ENCODE measurements at places on chromosomes 6 and 20.

DNA sequence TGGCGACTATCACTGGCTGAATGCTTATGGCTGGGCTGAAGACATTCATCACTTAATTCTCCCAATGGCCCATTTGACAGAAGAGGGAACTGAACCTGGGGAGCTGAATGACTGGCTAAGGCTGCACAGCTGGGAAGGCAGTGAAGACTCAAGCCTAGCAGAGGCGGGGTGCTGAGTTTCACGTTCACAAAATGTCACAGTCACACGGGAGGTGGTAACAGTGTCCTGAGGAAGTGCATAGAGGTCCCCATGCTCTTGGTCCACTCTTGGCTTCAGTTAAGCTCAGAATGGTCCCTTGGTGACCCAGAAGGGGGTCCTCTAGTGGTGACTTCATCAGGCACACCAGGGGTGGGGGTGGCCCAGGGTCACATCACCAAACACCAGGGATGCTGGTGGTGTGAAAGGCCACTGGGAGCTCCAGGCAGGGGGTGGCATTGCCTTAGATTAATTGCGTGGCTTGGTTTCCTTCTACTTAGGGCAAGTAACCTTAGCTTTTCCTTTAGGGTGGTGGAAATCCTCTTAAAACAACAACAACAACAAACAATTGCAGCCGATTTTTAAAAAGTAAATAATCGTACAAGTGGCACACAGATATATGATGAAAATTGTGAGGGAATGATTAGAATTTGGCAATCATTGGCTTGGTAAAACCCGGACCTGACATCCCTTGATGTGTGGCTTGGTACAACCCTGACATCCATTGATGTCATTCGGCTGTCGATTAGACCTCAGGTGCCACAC lies 45.0 kb downstream of the SULF2 start:
- no peak for DNase-seq

GRCh38 chr20:20638878-20639277 lies 73.6 kb downstream of the RALGAPA2 start:
- no peak for DNase-seq

DNA sequence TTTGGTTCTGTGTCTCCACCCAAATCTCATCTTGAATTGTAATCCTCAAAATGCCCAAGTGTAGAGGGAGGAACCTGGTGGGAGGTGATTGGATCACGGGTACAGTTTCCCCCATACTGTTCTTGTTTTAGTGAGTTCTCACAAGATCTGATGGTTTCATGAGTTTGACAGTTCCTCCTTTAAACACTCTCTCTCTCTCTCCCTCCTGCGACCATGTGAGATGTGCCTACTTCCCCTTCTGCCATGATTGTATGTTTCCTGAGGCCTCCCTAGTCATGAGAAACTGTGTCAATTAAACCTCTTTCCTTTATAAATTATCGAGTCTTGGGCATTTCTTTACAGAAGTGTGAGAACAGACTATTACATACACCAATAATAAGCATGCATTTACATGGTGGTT lies 12.1 kb upstream of the EYS start:
- no peak for DNase-seq

- DNase-seq, result no peak
These were observed 175.1 kb upstream of the PDE10A start for GRCh38 chr6:165837948-165838745.

DNA sequence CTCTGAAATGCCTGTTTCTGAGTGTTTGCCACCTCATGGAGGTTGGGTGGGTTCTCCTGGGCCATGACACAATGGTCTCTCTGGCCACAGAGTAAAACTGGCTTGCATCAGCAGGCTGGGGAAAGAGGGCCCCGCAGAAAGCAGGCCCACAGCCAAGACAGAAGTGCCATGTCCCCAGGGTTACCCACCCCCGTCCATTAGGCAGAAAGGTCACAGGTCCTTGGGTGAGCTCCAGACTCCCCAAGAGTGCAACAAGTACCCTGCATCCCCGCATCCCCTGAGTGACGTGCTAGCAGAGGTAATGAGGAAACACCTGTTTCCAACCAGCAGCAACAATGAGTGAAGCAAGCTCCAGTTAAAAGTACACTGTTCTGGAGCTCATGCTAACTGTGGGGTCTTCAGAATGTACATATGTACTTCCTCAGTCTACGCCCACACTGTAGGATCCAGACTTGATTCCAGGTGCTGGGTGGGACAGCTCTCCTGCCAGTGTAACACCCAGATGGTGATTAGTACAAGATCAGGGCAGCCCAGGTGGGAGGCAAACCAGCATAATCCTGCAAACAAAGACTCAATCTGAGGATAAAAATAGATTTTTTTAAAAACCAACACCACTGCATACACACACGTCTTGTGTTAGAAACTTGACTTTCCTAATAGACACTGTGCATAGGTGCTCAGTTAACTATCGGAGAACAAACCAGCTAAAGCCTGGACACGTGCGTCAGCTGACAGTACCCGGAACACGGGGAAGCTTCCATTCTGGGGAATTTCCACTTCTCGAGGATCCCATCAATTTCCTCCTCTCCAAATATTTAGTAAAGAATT lies 31.5 kb downstream of the RRBP1 start:
- no peak for DNase-seq

- DNase-seq, result no peak
These were observed 462.2 kb downstream of the EPM2A start for GRCh38 chr6:145273136-145273535.

DNA sequence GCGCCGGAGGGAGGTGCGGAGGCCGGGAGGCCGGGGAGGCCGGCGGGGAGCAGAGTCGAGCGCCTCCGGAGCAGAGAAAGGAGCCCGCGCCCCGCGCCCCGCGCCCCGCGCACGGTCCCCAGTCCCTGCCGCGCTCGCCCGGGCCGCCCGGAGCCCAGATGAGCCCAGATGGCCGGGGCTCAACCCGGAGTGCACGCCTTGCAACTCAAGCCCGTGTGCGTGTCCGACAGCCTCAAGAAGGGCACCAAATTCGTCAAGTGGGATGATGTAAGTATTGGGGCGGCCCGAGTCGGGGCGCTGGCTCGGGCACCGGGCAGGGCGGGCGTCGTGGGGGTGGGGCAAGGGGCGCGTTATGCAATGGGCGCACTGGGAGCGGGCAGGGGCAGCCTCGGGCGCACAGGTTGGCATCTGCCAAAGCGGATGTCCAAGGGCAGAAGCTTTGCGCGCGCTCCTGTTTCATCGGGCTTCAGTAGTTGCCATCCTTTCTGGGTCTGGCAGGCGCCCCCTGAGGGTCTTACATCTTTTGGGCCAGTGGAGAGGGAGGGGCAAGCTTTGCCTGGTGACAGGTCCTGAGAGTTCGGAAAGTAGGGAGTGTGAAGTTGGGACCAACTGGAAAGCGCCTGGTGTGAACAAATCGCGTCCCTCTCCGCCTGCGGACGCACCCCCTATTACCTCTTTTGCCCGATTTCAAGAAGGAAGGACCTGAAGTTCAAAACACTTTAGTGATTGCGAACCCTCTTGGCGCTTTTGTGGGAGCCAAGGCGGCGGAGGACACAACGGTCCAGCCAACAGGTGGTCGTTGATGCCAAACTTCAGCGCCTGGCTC lies 631 bp downstream of the PLCB1 start:
- no peak for DNase-seq

DNA sequence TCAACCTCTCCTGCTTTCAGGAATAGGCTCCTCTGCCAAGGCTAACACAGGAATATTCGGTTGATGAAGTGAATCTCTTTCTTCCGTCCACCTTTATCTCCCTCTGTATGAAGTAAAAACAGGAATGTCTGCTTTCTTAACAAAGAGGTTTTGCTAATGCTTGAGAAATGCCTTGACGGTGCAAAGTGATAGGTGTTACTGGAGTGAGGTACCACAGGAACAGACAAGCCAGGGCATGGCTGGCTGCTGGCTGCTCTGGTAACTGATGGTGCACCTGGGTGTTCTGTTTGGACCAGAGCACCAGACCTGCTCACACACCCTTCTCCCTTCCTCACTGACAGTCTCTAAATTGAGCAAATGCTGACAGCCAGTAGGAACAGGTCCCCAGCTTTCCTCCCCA lies 174.0 kb upstream of the FBXL4 start:
- no peak for DNase-seq

GRCh38 chr6:90297115-90297866 lies 648 bp upstream of the BACH2 start:
- no peak for DNase-seq

DNA sequence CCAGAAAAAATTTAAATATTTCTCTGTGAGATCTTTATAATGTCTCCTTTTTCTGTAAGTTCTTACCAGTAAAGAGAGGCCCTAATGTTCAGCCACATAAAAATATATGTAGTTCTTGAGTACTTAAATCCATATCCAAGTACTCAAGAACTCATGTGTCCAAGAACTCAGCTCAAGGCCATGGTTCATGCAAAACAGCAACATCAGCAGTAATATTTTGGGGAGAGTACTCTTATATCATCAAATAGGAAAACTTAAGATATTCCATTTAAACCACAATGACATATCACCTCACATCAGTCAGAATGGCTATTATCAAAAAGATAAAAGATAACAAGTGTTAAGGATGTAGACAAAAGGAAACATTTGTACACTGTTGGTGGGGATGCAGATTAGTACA lies 3.4 kb upstream of the HLA-DQB1 start:
- DNase-seq, result no peak

All from CD4-positive, alpha-beta memory T cell (primary cell).